ENCODE measurements at places on chromosomes 7 and 10.

- DNase-seq: no peak
Measured at GRCh38 chr10:49397036-49397999, 1.4 kb upstream of the DRGX start.

DNA sequence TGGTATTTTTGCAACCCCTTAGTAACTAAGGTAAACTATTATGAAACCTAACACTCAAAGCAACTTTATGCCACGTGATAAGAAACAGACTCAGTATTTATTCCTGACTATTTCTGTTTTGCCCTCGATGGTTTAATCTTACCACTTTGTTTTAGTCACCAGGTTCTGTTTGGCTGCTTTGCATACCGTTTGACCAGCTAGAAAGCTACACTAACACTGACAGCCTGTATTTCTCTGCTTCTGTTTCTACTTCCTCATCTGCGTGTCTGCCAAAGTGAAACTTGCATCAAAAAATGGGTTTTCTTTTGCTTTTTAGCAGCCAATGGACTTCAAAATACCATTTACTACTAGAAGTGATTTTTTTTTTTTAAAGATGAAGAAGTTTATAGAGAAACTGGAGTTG lies 802.5 kb downstream of the GRM8 start:
- DNase-seq: no peak

DNA sequence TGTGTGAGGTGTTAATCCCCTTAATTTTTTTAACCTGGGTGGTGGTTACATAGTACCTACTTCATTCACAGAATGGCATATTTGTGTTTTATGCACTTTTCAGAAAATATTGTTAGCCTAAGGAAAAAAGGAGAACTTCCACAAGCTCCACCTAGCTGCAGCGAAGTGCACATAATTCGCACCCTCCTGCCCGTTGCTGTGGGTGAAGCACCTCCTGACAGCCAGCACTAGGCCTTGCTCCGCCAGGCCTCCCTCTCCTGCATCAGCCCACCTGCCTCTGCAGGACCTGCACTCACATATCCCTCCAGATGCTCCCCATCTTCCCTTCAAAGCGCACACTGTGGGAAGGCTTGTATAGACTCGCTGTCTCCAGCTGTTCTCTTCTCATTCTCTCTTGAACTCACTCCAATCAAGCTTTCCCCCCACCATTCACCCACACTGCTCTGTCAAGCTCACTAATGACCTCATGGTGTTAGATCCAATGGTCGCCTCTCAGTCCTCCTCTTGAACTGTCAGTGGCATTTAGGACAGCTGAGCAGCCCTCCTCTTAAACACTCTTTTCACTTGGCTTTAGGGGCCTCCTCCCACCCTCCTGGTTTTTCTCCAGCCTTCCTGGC lies 20.7 kb upstream of the GRID1 start:
- no peak for DNase-seq

GRCh38 chr7:18086165-18087025 lies 58.7 kb upstream of the PRPS1L1 start:
- no peak for DNase-seq

DNA sequence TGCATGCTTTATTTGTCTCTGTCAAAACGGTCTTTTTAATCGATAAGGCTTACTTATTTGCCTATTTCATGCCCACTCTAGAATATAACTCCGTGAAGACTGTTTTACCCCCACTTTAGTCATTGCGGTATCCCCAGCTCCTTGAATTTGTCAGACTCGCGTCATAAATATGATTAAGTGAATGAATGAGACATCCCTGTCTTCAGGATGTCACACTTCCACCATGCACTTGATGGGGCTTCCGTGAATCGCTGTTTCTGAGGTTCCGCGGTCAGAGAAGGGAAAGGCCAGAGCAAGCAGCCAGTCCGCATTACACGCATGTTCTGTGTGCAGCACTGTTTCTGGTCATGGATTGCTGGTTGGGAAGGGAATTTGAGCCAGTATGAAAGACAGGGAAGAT lies 138.8 kb downstream of the CELF2 start:
- DNase-seq: no peak

- no peak for DNase-seq
Measured at GRCh38 chr7:23287612-23288011, 11.5 kb upstream of the MALSU1 start.
